ENCODE measurements at places on chromosomes 13 and 19.

- DNase-seq: peak; percentile 56
These were observed at the start of gene TMEM272 for GRCh38 chr13:51844862-51845573. Gene TMEM272 (minus strand): TSS chr13:51845177. CDS start chr13:51838530, 6,647 bp downstream.

GRCh38 chr13:100428986-100429385 lies 159.6 kb downstream of the GGACT start:
- no peak for DNase-seq

GRCh38 chr19:47228168-47228936 lies 2.6 kb downstream of the BBC3 start:
- DNase-seq: peak; percentile 44

- DNase-seq: no peak
These were observed 93.9 kb downstream of the UBL3 start for GRCh38 chr13:29756506-29756905.

GRCh38 chr19:10412257-10412977 lies 7.9 kb upstream of the PDE4A start:
- DNase-seq: peak; percentile 35

DNA sequence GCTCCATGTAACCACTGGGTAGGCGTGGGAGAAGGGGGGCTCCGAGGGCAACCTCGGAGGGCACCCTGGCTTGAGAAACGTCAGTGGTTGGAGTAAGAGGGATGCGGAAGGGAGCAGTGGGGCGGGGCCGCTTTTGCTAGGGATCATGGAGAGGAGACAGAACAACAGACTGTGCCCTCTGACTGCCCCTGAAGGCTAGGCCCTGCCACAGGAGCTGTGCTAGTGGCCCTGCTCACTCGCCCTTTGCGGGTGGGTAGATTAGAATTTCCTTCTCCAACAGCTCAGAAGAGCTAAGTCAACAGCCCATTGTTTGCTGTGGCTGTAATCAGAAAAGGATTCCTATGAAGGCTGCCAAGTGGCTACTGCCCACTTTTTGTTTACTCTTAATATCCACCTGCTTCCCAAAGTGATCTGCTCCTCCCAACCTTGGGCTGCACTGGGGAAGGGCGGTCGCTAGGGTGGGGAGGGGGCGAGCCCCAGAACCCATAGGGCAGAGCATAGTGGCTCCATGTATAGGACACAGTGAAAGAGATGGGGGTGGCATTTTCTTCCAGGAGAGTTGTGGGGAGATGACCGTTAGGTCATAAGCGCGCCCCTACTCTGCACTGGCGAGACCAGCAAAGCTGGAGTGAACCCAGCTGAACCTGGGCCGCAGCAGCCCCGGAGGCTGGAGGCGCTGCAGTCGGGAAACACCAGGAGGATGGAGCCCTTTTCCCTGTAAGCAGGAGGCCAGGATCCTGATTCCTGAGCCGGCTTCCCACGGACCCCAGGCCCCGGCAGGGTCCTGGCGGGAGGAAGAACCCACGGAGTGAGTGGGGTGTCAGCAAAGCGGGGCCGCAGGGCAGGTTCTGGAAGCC lies 1.9 kb upstream of the C1QTNF9 start:
- no peak for DNase-seq

DNA sequence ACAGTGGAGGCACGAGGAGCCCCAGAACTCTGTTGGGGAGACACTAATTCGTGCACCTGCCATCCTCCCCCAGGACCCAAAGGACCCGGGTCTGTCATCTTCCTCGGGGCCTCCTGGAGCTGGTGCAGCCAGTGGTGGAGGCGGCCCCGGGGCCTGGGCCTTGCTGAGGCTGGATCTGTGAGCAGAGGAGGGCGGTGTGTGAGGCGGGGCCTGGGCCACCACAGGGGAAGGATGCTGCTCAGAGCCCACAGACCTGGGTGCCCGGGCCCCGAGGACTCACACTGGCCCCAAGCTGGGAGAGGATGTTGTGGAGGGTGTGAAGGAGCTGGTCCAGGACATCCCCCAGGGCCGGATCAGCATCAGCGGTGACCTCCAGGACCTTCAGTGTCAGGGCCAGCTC lies 8.3 kb downstream of the IFNL3 start:
- no peak for DNase-seq

GRCh38 chr19:45142726-45143110 lies 18.1 kb downstream of the NKPD1 start:
- DNase-seq: no peak

DNA sequence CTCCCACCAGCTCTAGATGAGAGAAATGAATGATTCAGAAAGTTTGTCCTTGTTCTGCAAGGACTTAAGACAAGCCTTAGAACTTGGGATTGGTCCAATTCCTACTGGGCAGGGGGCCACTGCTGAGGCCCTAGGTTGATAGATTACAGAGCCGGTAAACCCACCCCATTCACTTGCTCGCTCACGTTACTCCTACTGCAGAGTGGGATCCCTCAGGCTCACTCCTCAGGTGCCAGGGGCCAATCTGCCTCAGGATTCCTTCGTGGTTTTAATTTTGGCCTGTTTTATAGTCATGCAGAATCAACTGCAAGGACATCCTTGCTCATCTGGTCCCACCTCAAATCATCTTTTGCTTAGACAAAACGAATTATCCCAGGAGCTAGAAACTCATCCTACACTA lies 59.0 kb downstream of the SERP2 start:
- DNase-seq: no peak

DNA sequence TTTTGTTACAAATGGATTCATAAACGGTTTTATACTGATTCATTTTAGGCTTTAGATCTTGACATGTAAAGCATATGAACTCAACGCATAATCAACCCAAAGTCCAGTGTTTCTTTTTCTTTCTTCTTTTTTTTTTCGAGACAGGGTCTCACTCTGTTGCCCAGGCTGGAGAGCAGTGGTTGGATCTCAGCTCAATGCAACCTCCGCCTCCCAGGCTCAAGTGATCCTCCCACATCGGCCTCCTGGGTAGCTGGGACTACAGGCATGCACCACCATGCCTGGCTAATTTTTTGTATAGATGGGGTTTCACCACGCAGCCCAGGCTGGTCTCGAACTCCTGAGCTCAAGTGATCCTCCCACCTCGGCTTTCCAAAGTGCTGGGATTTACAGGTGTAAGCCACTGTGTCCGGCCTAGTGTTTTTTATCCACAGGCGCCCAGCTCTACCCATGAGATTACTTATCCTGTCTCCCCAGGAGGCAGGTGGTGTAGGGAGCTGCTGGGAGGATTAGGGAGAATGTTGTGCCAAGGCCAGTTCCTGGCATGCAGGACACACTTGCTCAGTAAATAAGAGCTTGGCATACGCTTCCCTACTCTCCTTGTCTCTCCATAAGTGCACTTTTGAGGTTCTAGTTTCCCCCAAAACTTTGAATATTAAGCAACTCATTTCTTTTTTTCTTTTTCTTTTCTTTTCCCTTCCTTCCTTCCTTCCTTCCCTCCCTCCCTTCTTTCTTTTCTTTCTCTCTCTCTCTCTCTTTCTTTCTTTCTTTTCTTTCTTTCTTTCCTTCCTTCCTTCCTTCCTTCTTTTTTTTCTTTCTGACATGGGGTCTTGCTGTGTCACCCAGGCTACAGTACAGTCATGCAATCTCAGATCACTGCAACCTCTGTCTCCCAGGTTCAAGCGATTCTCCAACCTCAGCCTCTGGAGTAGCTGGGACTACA lies 4.8 kb upstream of the CEBPA start:
- no peak for DNase-seq

DNA sequence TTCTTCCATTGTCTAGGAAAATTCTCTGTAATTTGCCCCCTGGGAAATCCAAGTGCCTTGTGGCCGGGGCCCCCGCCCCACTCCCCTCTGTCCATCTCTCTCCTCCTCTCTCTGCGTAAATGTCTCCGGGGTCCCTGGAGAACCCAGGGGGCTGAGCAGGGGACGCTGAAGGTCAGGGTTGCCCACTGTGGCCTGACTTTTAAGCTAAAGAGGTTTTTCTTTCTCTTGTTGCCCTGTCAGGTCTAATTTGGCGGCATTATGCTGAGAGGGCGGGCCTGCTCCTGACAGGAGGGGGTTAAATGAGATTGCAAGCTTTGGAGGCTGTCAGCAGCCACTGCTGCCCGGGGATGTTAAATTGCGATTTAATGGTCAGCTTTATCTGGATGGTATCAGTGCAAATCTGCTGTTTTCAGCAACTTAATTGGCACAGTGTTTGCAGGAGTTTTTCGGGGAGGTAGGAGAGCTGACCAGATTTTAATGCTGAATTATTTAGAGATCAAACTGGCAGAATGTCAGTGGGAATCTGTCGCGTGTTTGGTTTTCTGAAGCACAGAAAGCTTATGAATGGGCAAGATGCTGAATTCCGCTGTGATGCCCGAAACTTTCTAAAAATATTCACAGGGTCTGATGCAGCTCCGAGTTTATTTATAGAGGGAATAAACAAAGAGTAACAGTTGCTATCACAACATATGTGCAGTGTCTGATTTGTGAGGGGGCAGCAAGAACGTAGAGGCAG lies 93.2 kb upstream of the SOX1 start:
- no peak for DNase-seq

DNA sequence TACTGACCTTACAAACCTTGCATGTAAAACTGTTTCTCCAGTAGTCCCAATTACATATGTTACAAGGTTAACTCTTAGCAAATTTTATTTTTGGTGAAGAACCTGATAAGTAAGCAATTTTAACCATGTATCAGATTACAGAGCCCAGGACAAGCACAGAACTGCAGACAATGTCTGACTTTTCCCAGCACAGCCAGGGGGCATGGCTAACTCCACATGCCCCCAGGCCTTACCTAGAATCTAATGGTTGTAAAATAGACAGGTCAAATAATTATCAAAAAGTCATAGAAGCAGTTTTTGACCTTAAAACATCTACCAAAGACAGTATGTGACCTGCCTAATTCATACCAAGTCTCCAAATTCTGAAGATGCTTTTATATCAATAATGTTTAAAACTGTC lies 364.1 kb downstream of the FOXO1 start:
- DNase-seq: no peak

GRCh38 chr19:15433519-15434069 lies 14.8 kb upstream of the AKAP8L start:
- DNase-seq: no peak

DNA sequence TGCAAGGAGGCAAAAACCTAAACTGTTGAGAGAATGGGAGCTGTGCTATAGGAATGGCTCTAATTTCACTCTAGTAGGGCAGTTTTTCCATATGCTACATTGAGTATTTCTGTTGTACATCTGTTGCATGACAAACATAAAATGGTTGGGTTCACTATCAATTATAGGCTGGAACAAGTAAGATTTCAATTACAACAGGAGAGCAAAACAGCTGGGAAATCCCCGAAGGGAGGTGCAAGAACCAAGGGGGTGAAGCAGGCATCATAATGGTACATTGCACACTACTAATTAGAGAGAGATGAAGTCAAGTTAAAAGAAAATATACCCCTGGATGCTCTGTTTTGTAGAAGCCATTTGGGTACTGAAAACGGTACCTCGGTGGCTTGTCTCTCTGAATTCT lies 389.5 kb downstream of the PCDH9 start:
- DNase-seq: no peak

GRCh38 chr19:58059671-58060078 lies 593 bp downstream of the ZNF135 start:
- no peak for DNase-seq

DNA sequence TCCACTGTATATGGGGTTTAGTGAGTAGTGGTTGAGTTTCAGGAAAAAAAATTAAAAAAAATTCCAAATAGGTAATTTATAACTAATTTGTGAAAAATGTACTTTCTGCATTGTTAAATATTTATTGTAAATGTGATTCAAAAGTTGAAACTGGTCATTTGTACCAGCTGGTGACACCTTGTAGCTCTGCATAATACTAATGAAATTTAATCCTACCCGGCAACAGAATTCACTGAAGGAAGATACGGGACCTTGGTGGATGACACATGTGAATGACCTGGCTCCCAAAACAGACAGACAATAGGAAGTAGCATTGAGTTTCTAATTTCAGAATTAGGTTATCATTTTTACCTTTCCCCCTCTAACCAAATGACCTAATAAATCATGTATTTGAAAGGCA lies 73.8 kb downstream of the SLITRK6 start:
- DNase-seq: no peak

- DNase-seq: peak; percentile 38
These were observed 1.3 kb upstream of the KLF12 start for GRCh38 chr13:74135326-74136083.

DNA sequence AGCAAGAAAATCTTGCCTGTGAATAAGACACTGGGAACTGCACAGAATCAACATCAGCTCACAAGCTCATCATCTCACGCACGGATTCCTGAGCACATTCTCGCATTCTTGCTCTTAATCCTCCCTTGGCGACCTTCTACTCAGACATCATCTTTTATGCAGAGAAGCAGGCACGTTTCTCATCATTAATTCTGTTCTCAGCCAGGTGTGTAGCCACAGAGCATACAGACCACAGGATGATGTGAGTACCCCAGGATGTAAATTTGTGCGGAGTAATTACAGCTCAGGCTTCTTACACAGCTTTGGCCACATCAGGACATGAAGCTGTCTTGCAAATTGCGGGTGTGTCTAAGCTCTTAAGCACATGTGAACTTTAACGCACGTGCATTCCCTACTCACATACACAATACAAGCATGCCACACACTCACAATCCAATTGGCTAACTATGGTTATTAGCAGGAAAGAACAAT lies 36.5 kb upstream of the SACS start:
- DNase-seq: no peak

- DNase-seq: no peak
These were observed 2896.3 kb upstream of the PCDH20 start for GRCh38 chr13:64311948-64312347.

- no peak for DNase-seq
These were observed 5.2 kb downstream of the CADM4 start for GRCh38 chr19:43634506-43634871.

- peak; percentile 5 for DNase-seq
These were observed 81.2 kb upstream of the WASF3 start for GRCh38 chr13:26476111-26476781.

DNA sequence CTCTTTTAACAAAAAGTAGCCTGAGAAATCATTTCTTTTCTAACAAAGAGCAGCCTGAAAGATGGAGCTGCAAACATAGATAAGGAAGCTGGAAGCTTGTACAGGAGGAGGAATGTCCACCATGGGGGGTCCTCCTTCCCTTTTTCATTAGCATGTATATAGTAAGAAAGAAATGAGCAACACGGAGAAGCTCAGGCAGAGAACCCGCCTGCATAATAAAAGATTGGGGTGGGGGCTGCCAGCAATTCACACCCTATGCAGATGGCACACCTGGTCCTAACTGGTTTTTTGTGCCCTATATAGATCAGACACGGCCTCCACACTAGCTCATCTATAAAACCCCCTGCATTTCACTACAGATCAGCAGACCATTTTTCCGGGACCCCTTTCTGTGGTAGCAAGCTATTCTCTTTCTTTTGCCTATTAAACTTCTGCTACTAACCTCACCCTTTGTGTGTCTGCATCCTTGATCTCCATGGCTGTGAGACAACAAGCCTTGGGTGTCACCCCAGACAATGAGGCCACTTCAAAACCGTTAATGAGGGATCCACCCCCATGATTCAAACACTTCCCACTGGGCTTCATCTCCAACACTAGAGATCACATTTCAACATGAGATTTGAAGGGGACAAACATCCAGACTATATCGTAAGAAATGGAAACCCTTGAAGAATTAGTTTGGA lies 167.5 kb upstream of the FREM2 start:
- DNase-seq: no peak

Data from suppressor macrophage (primary cell).